ENCODE measurements at places on chromosomes 7 and 10. TPM values are rescaled to one million over a fixed set of nuclear protein-coding genes. Genes with fewer than 3 reads are reported as not detected.

GRCh38 chr10:119567978-119568377 is 25.5 kb upstream of the RGS10 start:
- H3K36me3 ChIP-seq, result no peaks in the 10 kb centered on the region
- no peak for DNase-seq
- H3K4me3 ChIP-seq, result no peak overlapping the region
- no peaks in the 10 kb centered on the region for H3K27me3 ChIP-seq
- H3K27ac ChIP-seq, result no peak overlapping the region

ITPRID1 gene
- 0.95 TPM for total RNA-seq

- no peak for DNase-seq
- no peak overlapping the region for H3K4me3 ChIP-seq
- peaks cover 95% of the 10 kb centered on the region for H3K27me3 ChIP-seq
- no peak overlapping the region for H3K27ac ChIP-seq
Observed at GRCh38 chr10:1255118-1255517, 198.9 kb downstream of the WDR37 start.

INA gene
- total RNA-seq, result 1.3 TPM

DNA sequence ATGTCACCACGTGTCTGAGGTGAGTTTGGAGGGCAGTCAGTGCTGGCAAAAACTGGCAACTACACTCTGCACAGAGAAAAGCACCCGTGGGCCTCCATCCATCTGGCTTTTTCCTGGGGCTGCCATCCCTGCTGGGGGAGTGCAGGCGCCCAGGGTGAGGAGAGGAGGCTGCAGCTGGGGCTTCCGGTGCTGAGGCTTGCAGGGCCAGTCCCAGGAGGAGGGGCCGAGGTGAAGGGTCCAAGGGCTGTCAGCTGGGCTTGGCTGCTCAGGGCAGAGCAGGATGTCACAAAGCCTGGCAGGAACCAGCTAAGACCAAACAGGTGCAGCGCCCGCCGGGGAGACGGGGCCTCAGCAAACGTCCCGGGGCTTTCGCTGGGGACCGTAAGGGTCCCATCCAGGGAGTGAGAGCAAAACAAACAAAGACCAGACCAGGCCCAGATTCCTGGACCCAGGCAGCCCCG is 77.2 kb downstream of the CFAP46 start:
- peaks cover 82% of the 10 kb centered on the region for H3K27me3 ChIP-seq
- no peak overlapping the region for H3K27ac ChIP-seq
- H3K4me1 ChIP-seq, result no peaks in the 10 kb centered on the region
- H3K4me3 ChIP-seq, result no peak overlapping the region
- no peak for DNase-seq
- H3K36me3 ChIP-seq, result no peaks in the 10 kb centered on the region

DNA sequence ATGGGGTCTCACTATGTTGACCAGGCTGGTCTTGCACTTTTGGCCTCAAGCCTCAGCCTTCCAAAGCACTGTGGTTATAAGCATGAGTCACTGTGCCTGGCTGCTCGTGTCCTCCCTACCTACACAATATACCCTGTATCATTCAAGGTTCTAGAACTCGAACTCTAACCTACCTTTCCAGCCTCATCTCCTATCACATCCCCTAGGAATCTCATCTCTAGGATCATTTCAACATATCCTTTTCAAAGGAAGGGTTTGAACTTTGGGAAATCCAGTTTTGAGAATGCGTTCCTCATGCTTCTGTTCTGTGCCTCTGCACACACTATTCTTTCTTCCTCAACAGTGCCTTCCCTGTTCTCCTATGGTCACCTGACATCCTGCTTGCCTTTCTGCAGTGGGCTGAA is 87.8 kb upstream of the RHEB start:
- peak overlapping the region; percentile 8 for H3K27ac ChIP-seq
- no peaks in the 10 kb centered on the region for H3K27me3 ChIP-seq
- no peak overlapping the region for H3K4me3 ChIP-seq
- H3K4me1 ChIP-seq, result peaks cover 20% of the 10 kb centered on the region
- no peaks in the 10 kb centered on the region for H3K36me3 ChIP-seq

DNA sequence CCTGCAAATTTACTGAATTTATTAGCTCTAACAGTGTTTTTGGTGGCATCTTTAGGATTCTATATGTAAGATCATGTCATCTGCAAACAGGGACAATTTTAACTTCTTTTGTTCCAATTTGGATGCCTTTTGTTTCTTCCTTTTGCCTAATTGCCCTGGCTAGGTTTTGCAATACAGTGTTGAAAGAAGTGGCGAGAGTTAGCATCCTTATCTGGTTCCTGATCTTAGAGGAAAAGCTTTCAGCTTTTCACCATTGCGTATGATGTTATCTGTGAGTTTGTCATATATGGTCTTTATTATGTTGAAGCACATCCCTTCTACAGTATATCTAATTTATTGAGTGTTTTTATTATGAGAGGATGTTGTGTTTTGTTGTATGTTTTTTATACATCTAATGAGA is 301.4 kb downstream of the PTPRN2 start:
- H3K27ac ChIP-seq, result no peak overlapping the region
- H3K4me3 ChIP-seq, result no peak overlapping the region
- H3K36me3 ChIP-seq, result no peaks in the 10 kb centered on the region
- H3K4me1 ChIP-seq, result no peaks in the 10 kb centered on the region
- DNase-seq, result no peak

- peak overlapping the region; percentile 76 for H3K27ac ChIP-seq
- peaks cover 49% of the 10 kb centered on the region for H3K4me1 ChIP-seq
- H3K4me3 ChIP-seq, result no peak overlapping the region
- peaks cover 8% of the 10 kb centered on the region for H3K36me3 ChIP-seq
- DNase-seq, result no peak
Observed at GRCh38 chr7:20306180-20306946, 24.3 kb upstream of the ITGB8 start.

GRCh38 chr10:49255883-49256282 is 43.1 kb upstream of the C10orf71 start:
- no peaks in the 10 kb centered on the region for H3K4me1 ChIP-seq
- H3K27ac ChIP-seq, result no peak overlapping the region
- no peaks in the 10 kb centered on the region for H3K36me3 ChIP-seq
- DNase-seq, result no peak

GRCh38 chr7:131538071-131538812 is 18.2 kb downstream of the PODXL start:
- peak; percentile 58 for DNase-seq
- no peaks in the 10 kb centered on the region for H3K36me3 ChIP-seq
- peaks cover 12% of the 10 kb centered on the region for H3K4me1 ChIP-seq
- H3K4me3 ChIP-seq, result no peak overlapping the region

DNA sequence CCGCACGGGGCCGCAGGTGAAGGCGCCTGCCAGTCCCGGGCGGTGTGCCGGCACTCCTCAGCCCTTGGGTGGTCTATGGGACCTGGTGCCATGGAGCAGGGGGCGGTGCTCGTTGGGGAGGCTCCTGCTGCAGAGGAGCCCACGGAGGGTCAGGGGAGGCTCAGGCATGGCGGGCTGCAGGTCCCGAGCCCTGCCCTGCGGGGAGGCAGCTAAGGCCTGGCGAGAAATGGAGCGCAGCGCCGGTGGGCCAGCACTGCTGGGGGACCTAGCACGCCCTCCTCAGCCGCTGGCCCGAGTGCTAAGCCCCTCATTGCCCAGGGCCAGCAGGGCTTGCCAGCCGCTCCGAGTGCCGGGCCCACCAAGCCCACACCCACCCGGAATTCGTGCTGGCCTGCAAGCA is 18.9 kb downstream of the AKR1E2 start:
- no peaks in the 10 kb centered on the region for H3K27me3 ChIP-seq
- H3K27ac ChIP-seq, result no peak overlapping the region
- peaks cover 28% of the 10 kb centered on the region for H3K4me1 ChIP-seq
- no peak overlapping the region for H3K4me3 ChIP-seq

- peaks cover 49% of the 10 kb centered on the region for H3K4me1 ChIP-seq
- peak overlapping the region; percentile 55 for H3K4me3 ChIP-seq
- no peak for DNase-seq
- H3K36me3 ChIP-seq, result peaks cover 19% of the 10 kb centered on the region
- no peaks in the 10 kb centered on the region for H3K27me3 ChIP-seq
- H3K27ac ChIP-seq, result peak overlapping the region; percentile 81
Observed at GRCh38 chr7:15559416-15559928, 2.3 kb downstream of the AGMO start.

- peak; percentile 33 for DNase-seq
- H3K4me3 ChIP-seq, result peak overlapping the region; percentile 89
- H3K4me1 ChIP-seq, result peaks cover 64% of the 10 kb centered on the region
- no peaks in the 10 kb centered on the region for H3K27me3 ChIP-seq
Observed at GRCh38 chr7:16648551-16648950, 2.6 kb downstream of the BZW2 start.

CYP2C19 gene
- total RNA-seq, result 4.5 TPM

GRCh38 chr7:74263399-74264120 is 9.4 kb upstream of the RFC2 start:
- H3K27me3 ChIP-seq, result no peaks in the 10 kb centered on the region
- no peaks in the 10 kb centered on the region for H3K4me1 ChIP-seq

- H3K27me3 ChIP-seq, result no peaks in the 10 kb centered on the region
- no peak overlapping the region for H3K4me3 ChIP-seq
- no peaks in the 10 kb centered on the region for H3K36me3 ChIP-seq
- H3K4me1 ChIP-seq, result no peaks in the 10 kb centered on the region
Observed at GRCh38 chr10:20713420-20713819, 183.7 kb downstream of the NEBL start.

- H3K36me3 ChIP-seq, result no peaks in the 10 kb centered on the region
- no peak overlapping the region for H3K27ac ChIP-seq
- no peak overlapping the region for H3K4me3 ChIP-seq
- peaks cover 49% of the 10 kb centered on the region for H3K4me1 ChIP-seq
- DNase-seq, result no peak
Observed at GRCh38 chr10:74949034-74949832, 122.8 kb downstream of the KAT6B start.

RAMP3 gene
- not detected for total RNA-seq

DNA sequence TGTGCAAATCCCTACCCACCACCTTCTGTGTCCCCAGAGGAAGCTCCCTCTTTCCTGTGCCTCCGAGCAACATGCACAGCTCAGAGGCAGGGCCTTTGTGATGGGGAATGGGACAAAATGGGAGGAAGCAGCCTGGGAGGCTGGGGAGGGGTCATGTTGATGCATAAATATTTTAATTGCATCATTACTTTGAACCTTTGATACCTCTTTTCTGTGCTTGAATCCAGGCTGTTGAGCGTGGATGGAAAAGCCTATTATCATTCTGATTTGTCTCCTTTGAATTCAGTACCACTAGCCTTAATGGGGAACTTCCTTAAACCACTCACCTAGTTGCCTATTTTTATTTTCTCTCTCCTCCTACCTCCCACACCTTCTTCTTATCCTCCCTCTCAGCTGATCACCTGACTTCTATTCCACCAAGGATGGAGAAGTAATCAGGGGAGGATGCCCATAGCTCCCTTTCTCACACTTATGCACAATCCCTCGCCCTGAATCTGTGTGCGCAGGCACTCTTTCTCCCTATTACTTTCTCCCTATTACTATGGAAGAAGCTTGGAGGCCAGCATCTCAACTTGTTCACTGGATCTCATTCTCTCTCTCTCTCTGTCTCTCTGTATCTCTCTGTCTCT is 78.5 kb downstream of the SEC61G start:
- H3K27me3 ChIP-seq, result peaks cover 76% of the 10 kb centered on the region
- H3K36me3 ChIP-seq, result no peaks in the 10 kb centered on the region
- DNase-seq, result no peak
- no peak overlapping the region for H3K4me3 ChIP-seq
- H3K27ac ChIP-seq, result no peak overlapping the region
- no peaks in the 10 kb centered on the region for H3K4me1 ChIP-seq

DNA sequence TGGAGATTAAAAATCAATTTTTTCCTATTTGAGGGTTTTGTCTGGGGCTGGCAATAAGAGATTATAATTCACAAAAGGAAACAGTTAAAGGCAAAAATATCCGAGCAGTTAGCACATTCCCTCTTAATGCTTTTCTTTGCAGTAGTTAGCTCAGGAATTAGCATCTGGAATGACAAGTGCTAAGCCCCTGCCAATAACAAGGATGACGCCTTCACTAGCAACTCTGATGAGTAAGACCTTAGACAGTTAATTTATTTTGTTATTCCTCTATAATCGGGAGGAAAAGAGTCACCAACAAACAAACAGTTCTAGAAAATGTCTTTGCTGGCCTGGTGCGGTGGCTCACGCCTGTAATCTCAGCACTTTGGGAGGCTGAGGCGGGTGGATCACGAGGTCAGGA is 151.3 kb downstream of the TRIL start:
- H3K4me3 ChIP-seq, result no peak overlapping the region
- DNase-seq, result no peak
- no peaks in the 10 kb centered on the region for H3K27me3 ChIP-seq

GRCh38 chr7:108376206-108376605 is 80.0 kb downstream of the NRCAM start:
- H3K4me1 ChIP-seq, result no peaks in the 10 kb centered on the region
- no peaks in the 10 kb centered on the region for H3K36me3 ChIP-seq
- no peaks in the 10 kb centered on the region for H3K27me3 ChIP-seq
- H3K4me3 ChIP-seq, result no peak overlapping the region
- no peak overlapping the region for H3K27ac ChIP-seq

FKBP6 gene
- total RNA-seq, result not detected

STMP1 gene
- 25.6 TPM for total RNA-seq

- H3K27ac ChIP-seq, result no peak overlapping the region
- no peaks in the 10 kb centered on the region for H3K27me3 ChIP-seq
- peaks cover 25% of the 10 kb centered on the region for H3K4me1 ChIP-seq
- no peak for DNase-seq
- peaks cover 9% of the 10 kb centered on the region for H3K36me3 ChIP-seq
- no peak overlapping the region for H3K4me3 ChIP-seq
Observed at GRCh38 chr7:92731335-92732063, 104.9 kb downstream of the CDK6 start.

RTKN2 gene
- 26.7 TPM for total RNA-seq

DNA sequence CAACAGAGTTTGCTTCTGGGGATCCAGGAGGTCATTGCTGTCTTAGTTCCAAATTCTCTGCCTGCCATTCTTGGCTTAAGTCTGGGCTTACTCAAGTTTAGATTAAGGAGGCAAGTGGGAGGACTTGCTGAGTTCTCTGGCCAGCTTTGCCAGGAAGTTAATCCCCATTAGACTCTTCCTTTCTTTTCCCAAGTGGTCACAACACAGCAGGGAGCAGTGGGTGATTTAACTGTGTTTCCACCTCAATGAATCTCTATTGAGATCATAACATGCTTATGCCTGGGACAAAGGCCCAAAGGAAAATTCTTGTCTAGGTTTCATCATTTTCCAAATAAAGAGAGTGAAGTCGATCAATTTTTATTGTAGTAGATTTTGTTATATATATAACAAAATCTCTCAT is 1159.6 kb downstream of the SORCS3 start:
- H3K4me1 ChIP-seq, result no peaks in the 10 kb centered on the region
- no peak overlapping the region for H3K27ac ChIP-seq
- H3K27me3 ChIP-seq, result no peaks in the 10 kb centered on the region
- H3K4me3 ChIP-seq, result no peak overlapping the region

DNA2 gene
- total RNA-seq, result 40.0 TPM

GRCh38 chr7:107133396-107133795 is 35.4 kb upstream of the HBP1 start:
- no peak overlapping the region for H3K4me3 ChIP-seq
- no peaks in the 10 kb centered on the region for H3K36me3 ChIP-seq
- no peak for DNase-seq
- no peaks in the 10 kb centered on the region for H3K4me1 ChIP-seq
- no peak overlapping the region for H3K27ac ChIP-seq

NPFFR1 gene
- 0.20 TPM for total RNA-seq

KLF14 gene
- total RNA-seq, result 0.17 TPM

ENKUR gene
- 0.37 TPM for total RNA-seq

- H3K27ac ChIP-seq, result no peak overlapping the region
- H3K27me3 ChIP-seq, result no peaks in the 10 kb centered on the region
- peaks cover 39% of the 10 kb centered on the region for H3K36me3 ChIP-seq
- peaks cover 28% of the 10 kb centered on the region for H3K4me1 ChIP-seq
- H3K4me3 ChIP-seq, result no peak overlapping the region
- no peak for DNase-seq
Observed at GRCh38 chr7:4738711-4739527, 36.5 kb upstream of the AP5Z1 start.

TMEM176A gene
- 6.1 TPM for total RNA-seq

GRCh38 chr10:125838802-125839575 is 15.6 kb downstream of the BCCIP start:
- no peaks in the 10 kb centered on the region for H3K4me1 ChIP-seq
- no peak overlapping the region for H3K4me3 ChIP-seq
- DNase-seq, result no peak
- no peaks in the 10 kb centered on the region for H3K27me3 ChIP-seq

All from Calu3 (cell line).